Stimulated activated memory B cell treated with anti-CD40 and anti-IgM and Interleukin-4, amounts not matched to agents 10 μg/mL and 1 μg/mL and 100 μg/mL, for 72 hours (primary cell): ENCODE measurements at places on chromosomes 2 and 18.

DNA sequence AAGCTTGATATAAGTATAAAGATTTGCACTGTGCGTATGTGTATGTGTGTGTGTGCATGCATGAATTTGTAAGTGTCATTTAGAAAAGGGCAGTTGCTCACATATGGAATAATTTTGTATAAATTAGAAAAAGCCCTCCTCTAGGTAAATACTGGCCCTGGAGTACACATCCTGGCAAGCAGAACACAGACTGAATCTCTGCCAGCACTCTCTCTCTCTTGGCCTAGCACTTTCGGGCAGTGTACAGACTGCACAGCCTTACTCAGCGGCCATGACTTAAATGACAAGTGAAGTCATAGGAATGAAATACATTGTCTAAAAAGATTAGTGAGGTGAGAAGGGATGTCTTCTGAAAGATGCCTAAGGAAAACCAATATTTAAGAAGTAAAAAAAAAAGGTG, 214.1 kb downstream of the RDH14 start:
- no peak for ATAC-seq

GRCh38 chr2:235649418-235649817, 155.6 kb downstream of the AGAP1 start:
- ATAC-seq = no peak

- no peak for ATAC-seq
These were observed 13.6 kb upstream of the PELI1 start for GRCh38 chr2:64157792-64158191.

DNA sequence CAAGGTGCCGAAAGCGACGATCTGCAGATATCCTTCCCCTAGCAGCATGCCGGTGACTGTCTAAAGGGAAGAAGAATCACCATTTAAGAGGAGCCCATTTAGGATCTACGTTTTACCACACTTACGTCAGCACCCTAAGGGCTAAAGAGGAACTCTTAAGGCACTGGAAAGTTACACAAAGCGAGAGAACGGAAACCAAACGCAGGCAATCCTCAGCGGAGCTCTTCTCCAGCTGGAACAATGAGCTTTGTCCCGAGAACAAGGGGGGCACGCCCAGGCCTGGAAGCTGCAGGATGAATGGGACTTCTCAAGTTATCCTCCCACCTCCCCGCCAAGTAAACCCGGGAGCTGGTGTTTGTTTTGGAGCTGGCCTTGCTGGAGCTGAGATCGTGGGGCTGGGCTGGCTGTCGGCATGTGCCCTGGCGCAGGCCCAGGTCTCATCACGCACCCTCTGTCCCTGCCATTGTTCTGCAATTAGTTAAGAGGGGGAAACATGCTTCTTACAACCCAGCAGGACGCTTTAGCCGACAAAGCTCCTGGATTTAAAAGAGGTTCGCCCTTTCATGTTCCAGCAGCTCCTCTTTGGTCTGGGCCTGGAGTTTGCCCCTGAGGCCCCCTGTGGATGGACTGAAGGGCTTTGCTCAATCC, 36.4 kb downstream of the PXDN start:
- ATAC-seq = peak; percentile 27

- ATAC-seq = no peak
These were observed 3.1 kb downstream of the FECH start for GRCh38 chr18:57583297-57583835.

GRCh38 chr2:54678719-54679118, 44.7 kb upstream of the EML6 start:
- ATAC-seq = no peak

DNA sequence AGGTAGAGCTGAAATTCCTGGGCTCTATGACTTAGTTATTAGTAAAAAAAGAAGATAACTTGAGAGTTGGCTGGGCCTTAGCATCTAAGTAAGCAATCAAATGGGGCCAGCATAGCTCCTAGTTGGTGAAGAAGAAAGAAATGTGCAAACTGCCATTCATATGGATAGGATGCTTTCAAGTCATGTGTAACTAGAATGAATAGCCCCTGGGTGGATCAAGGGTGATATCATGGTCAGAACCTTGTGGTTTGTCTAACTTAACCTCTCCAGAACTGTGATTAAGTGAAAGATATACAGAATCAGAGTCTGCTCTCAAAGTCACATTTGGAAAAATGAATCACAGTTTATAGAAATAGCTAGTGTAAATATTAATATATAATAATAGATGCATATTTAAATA, 198.7 kb upstream of the DTNA start:
- no peak for ATAC-seq

GRCh38 chr18:8845506-8845905, 140.2 kb downstream of the MTCL1 start:
- ATAC-seq = no peak

DNA sequence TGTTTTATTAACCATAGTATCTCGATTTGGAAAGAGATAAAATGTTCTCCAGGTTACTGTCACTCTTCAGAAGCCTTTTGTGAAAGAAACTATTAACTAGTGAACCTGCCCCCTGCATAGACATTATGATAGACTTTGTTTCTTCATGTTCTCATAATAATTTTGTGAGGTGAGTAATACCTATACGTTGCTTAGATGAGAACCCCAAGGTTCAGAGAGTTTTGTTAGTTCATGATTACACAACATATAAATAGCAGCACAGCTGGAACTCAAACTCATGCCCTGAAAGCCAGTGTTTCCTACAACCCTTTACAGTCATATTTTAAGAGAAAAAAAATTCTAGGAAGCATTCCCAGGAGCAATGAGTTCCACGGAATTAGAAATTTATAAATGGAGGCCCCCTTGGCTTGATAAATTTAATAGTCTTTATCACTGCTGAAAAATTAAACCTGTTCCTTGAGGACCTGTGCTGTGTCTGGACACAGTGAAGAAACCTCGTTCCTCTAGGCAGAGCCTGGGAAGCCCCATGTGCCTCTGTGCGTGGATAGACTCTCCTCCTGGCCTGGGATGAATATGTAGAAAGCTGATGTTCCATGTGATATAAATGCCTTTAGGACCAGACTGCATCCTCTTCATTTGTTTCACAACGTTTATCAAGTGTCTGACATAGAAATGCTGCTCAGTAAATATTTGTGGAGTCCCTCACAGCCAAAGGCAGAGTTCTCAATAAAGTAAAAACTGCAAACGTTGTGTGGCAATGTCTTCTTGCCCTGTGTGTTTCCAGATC, 1257.0 kb upstream of the GYPC start:
- no peak for ATAC-seq
